Ovary (tissue), 10 donors: ENCODE measurements at places on chromosomes 11 and 22. TPM values are rescaled to one million over a fixed set of nuclear protein-coding genes. Genes with fewer than 3 reads are reported as not detected.

DNA sequence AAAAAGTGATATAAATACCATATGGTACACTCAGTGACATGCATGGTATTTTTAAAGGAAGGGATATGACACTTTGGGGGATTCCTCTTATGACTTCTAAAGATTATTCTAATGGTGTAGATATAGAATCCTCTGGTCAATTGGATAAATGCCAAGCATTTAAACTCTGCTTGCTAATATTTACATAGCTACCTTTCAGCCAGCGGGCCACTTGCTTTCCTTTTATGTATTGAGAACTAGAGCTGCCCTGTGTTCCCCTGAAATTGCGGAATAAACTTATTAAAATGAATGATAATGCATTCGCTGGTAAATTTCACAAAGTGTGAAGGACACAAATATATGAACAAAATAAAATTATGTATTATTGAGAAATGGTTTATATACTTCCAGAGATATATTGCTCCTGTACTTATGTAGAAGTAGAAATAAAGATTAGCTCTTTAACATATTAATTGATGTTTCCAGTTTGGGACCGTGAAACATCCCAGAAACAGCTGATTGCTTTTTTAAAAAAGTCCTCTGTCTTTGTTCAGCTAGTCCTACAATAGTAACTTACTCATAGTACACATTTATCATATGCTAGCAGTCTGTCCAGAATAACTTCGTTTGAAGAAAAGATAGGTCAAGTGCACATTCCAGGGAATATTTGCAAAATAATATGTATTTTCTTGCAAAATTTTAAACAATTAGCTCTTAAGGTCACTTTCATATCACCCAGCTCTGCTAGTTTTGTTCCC lies 40.1 kb upstream of the CARD18 start:
- no peak for DNase-seq

OR5T2 gene
- not detected for total RNA-seq

- no peak for DNase-seq
Measured at GRCh38 chr22:21726650-21727049, 8.9 kb downstream of the YPEL1 start.

GRCh38 chr22:47919893-47920292 lies 1157.4 kb downstream of the TBC1D22A start:
- DNase-seq, result no peak

GRCh38 chr11:62044639-62045121 lies 77.2 kb upstream of the FTH1 start:
- DNase-seq, result no peak

TMEM191C gene
- total RNA-seq, result 1.6 TPM

DNA sequence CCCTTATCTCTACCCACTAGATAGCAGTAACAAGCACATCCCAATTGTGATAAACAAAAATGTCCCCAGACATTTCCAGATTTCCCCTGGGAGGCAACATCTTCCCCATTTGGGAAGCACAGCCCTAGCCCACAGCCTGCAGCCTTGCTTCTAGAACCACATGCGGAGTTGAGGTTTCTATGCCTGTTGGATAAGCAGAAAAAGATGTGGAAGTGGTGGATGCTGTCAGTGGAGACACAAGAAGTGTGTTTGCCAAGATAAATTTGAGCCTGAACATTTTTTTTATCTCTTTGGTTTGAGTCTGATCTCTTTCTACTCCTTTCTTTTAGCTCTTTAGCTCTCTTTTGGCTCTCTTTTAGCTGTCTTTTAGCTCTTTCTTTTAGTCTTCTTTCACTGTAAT lies 884.5 kb downstream of the NTM start:
- no peak for DNase-seq

AP1B1 gene
- total RNA-seq, result 46.3 TPM

TOP3B gene
- 28.9 TPM for total RNA-seq

GRCh38 chr11:80414181-80415165 lies 973.6 kb upstream of the TENM4 start:
- no peak for DNase-seq

UNC93B1 gene
- 14.2 TPM for total RNA-seq

DNA sequence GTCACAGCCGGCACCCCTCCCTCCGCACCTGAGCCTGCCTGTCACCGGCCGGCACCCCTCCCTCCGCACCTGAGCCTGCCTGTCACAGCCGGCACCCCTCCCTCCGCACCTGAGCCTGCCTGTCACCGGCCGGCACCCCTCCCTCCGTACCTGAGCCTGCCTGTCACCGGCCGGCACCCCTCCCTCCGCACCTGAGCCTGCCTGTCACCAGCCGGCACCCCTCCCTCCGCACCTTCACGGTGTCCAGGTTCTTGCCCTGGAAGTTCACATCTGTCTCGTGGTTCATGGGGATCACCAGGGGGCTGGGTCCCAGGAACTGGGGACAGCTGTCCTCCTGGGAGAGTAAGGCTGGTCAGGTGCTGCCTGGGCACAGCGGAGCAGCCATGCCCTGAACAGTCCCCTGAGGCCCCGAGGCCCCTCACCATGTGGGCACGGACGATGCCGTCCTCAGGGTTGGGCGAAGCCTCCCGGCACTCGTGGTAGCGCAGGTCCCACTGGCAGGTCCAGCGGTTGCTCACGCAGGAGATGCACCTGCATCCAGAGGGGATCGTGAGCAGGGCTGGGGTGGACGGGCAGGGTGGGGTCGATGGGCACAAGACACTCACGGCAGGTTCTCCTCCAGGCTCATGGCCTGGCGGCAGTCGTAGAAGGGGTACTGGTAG lies 15.5 kb upstream of the MAPK11 start:
- no peak for DNase-seq

GRCh38 chr22:28449041-28449440 lies 230.6 kb downstream of the TTC28 start:
- no peak for DNase-seq

GRCh38 chr11:36074941-36075431 lies 131.1 kb downstream of the LDLRAD3 start:
- DNase-seq, result no peak

GRCh38 chr11:64642871-64643255 lies 51.8 kb downstream of the SLC22A12 start:
- peak; percentile 46 for DNase-seq

C22orf31 gene
- 0.92 TPM for total RNA-seq

- DNase-seq, result peak; percentile 87
Measured at GRCh38 chr11:2945031-2945756, 16.0 kb upstream of the PHLDA2 start.

DNA sequence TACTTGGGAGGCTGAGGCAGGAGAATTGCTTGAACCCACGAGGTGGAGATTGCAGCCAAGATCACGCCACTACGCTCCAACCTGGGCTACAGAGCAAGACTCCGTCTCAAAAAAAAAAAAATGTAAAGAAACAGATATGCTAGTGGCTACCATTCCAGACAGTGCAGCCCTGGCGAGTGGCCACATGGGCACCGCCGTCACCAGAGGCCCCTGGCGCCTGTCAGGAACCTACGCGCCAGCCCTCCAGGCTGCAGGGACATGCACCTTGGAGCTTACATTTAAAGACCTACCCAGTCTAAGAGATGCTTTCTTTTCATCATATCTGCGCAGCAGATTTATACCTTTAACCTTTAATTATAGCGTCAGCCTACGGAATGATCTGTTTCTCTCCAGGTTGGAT lies 37.2 kb upstream of the IGSF9B start:
- no peak for DNase-seq

DNA sequence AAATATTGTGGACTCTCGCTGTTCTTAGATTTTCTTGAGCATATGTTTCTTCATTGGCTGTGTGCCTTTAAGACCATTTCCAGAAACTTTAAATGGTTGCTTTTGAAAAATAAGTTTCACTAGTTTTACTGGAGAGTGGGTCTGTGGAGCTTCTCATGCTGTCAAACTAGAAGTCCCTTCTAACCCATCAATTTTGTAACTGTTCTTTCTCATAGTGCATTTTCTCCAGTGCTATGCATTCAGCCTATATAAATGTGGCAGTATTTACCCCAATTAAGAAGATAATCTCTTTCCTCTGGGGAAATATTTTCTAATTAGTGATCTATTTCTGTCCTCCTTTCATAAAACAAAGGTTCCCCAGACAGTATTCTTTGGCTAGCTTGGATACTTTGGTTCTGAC lies 97.9 kb upstream of the RRM1 start:
- DNase-seq, result no peak

GRCh38 chr11:76443268-76443980 lies 1.4 kb upstream of the EMSY start:
- DNase-seq, result no peak

DNA sequence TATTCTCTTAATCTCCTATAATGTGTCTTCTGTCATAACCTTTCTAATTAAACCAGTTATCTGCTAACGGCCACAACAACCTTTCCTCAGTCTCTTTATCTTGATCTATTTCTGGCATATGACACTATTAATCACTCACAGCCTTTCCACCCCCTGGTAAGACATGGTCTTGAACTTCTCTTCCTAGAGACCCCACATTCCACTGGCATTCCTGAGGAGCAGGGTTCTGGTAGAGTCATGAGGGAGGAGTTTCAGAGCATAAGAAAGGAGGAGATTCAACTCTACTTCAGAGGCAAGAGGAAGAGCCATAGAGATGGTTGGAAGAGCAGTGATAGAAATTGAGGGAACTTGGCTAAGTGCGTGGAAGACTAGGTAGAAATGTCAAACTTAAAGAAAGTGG lies 325.6 kb downstream of the BLID start:
- no peak for DNase-seq

GRCh38 chr11:61413496-61413895 lies 16.3 kb downstream of the CPSF7 start:
- DNase-seq, result no peak

- peak; percentile 37 for DNase-seq
Measured at GRCh38 chr11:2136209-2136951, 2.8 kb downstream of the IGF2 start.

DNA sequence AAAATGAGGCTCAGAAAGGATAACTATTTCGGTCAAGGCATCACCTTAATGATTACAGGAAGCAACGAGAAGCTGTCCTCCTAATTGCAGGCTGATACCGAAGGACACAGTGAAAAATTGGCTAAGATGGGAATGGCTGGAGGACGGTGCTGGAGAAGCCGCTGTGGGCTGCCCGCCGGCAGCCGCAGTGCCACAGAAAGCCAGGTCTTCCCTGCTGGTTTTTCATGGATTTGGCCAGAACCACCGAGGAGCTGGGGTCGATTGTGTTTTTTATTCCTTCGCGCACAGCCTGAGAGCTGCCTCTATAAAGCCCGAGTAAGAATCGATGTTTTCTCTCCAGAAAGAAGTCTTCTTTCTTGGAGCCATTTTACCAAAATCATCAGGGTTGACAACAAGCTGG lies 1484.2 kb downstream of the BRD1 start:
- DNase-seq, result no peak

DNA sequence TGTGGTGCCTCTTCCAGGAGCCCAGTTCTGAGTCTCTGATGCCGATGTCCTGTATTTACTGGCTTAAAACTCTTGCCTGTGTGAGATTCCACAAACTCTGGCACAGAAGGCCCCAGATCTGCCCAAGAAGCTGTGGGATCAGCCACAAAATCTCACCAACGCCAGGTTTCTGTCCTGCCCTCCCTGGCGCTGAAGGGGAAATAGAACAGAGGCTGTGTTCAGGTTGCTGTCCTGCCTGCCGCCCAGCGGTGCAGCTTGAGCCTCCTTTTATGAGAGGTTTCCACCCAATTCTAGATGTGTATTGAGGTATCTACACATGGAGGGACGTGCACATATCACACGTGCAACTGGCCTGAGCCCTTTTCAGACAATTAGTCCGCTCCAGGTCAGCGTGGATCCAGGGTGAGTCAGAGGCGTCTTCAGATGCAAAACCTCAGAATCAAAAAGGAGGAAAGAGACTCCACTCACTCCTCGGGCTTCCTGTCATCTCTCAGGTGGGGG lies 2.2 kb downstream of the TMEM80 start:
- DNase-seq, result no peak

UBQLN3 gene
- 0.30 TPM for total RNA-seq

GRCh38 chr11:8065031-8065430 lies 16.0 kb upstream of the TUB start:
- DNase-seq, result no peak

WT1 gene
- total RNA-seq, result 66.4 TPM

MRGPRE gene
- not detected for total RNA-seq

DNA sequence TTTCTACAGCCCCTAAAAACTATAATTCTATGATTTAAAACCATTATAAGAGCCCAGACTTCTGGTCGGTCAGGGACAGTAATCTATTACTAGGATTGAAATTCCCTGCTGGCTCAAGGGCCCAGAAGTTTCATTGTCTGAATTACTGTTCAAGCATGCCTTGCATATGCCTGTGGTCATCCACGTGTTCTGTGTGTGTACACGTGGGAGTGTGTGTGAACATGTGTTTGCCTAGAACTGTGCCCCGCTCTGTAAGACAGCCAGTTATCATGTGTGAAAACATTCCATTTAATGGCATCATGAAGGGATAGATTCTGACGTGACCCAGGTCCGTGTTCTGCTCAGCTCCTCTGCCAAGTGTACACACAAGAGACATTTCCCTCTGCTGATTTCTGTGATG lies 189.3 kb upstream of the NECTIN1 start:
- no peak for DNase-seq

CPSF7 gene
- total RNA-seq, result 72.2 TPM

DNA sequence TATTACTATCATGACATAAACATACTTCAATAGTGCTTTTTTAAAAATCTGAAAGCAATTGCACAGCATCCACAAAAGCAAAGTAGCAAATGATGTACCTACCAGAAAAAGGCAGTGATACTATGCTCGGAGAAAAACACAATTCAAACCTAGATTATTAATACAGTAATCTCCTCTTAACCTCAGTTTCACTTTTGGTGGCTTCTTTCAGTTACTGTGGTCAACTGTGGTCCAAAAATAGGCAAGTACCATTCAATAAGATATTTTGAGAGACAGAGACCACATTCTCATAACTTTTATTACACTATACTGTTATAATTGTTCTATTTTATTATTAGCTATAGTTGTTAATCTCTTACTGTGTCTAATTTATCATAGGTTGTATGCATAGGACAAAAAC lies 20.8 kb downstream of the KCNA4 start:
- no peak for DNase-seq

GRCh38 chr22:44045145-44045544 lies 21.0 kb downstream of the PARVB start:
- no peak for DNase-seq

- DNase-seq, result no peak
Measured at GRCh38 chr11:2574553-2575535, 125.0 kb downstream of the KCNQ1OT1 start.

OVCH2 gene
- not detected for total RNA-seq

GRCh38 chr22:46730568-46731245 lies 7.3 kb downstream of the CERK start:
- DNase-seq, result no peak

LRRC55 gene
- total RNA-seq, result 0.05 TPM

APOA5 gene
- total RNA-seq, result 0.35 TPM

OVOL1 gene
- total RNA-seq, result not detected

DNA sequence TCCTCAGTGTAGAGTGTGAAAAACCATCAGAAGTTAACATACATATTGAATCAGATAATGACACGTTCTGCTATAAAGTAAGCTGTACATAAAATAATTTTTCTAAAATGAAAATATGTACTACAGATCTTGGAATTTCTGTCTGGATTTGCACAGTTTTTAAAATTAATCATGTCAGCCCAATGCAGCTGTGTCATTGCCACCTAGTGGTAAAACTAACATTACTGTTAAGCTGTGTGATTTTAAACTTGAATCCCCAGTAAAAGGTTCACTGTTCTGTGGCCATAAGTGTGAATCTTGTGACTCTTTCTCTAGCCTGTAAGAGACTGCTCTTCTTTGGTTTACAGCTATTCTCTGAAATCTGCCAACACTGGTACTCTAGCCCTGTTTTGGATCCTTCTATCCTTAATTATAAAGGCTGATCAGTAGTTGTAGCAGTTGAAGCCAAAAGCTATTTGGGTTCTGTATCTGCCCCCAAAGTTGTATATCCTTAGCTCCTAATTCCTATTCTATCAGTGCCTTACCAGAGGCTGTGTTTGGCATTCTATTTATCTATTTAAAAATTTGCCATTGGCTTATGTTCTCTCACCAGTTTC lies 4.0 kb downstream of the JRKL start:
- no peak for DNase-seq

- DNase-seq, result no peak
Measured at GRCh38 chr11:102467080-102467708, 14.6 kb upstream of the TMEM123 start.
